Stimulated activated CD8-positive, alpha-beta memory T cell treated with anti-CD3 and anti-CD28 coated beads, Interleukin-4, amount 100 ng/mL, for 1 hour (primary cell): ENCODE measurements at places on chromosomes 4 and X.

- no peak for DNase-seq
These were observed 355.8 kb upstream of the BOD1L1 start for GRCh38 chr4:13983189-13983790.

DNA sequence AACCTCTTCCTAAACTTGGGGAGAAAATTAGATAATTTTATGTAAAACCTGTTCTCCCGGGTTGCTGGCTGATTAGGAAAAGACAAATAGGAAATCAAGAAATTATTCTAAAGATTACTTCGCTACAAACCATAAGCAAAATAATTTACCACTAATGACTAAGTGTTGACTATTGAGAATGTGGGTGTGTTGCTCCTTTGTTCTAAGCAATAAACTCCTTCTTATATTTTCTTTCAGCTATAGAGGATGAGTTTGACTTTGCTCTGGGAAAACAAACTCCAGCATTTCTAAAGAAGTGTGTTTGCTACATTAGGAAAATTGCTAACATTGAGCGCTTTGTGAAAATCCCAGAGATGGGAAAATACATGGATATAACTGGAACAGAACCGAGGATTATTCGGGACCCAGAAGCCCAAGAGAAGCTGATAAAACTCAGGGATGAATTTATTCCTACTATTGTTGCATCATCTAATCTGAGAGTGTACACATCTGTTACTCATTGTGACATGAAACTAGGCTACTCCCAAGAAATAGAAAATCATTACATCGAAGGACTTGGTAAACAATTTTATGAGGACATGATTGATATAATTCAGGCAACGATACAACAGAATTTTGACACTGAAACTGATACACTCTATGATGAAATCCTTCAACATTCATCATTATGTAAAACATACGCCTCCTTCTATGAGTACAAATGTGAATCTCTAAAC lies 194.2 kb downstream of the NWD2 start:
- DNase-seq = no peak

DNA sequence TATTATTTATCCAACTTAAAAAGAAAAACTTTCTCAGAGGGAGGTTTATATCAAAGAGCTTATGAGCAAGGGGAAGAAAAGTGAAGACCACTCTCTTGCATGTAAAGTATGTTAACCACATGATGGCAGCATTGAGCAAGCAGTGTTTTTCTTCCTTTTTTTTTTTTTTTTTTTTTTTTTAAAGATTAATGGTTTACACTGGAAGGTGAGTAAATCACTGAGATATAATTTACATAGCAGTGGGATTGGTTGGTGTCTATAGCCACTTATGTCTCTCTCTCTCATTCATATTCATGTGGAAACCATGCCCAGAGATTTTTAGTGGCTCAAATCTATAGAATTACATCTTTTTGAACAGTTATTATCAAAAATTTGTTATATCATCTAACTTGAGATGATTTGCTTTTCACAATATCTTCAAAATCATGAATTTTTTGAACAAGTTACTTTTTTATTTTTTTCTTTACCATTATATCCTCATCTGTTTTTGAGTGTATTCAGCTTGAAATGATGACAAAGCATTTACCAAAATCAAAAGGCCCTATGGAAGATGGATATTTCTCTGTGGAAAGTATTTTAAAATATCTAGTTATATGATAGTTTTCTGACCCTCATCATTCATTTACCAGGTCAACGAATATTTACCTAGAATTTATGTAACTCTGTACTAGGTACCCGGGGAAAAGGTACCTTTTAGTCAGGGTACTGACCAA lies 31.6 kb downstream of the MTHFD2L start:
- DNase-seq = no peak

DNA sequence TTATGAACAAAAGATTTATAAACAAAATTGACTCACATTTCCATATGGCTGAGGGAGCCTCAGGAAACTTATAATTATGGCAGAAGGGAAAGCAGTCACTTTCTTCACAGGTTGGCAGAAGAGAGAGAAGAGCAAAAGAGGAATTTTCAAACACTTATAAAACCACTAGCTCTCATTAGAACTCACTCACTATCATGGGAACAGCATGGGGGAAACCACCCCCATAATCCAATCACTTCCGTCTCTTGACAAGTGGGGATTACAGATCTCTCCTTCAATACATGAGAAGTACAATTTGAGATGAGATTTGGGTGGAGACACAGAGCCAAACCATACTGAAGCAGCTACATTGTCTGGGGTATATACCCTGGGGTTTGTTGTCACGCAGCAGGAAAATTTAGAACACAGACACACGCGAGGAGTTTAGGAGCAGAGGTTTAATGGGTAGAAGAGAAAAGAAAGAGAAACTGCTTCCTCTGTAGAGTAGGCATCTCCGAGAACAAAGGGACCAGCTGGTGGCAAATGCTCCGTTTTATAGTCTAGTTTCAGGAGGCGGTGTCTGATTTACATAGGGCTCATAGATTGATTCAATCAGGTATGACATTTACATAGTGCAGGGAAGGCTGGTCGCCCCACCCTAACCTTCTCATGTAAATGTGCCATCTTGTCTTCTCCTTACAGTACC lies 2277.7 kb upstream of the AGA start:
- DNase-seq = no peak

GRCh38 chrX:120742946-120743665 lies 113.3 kb upstream of the C1GALT1C1 start:
- DNase-seq = no peak

GRCh38 chrX:69503228-69503781 lies 821 bp upstream of the NALF2 start:
- no peak for DNase-seq

DNA sequence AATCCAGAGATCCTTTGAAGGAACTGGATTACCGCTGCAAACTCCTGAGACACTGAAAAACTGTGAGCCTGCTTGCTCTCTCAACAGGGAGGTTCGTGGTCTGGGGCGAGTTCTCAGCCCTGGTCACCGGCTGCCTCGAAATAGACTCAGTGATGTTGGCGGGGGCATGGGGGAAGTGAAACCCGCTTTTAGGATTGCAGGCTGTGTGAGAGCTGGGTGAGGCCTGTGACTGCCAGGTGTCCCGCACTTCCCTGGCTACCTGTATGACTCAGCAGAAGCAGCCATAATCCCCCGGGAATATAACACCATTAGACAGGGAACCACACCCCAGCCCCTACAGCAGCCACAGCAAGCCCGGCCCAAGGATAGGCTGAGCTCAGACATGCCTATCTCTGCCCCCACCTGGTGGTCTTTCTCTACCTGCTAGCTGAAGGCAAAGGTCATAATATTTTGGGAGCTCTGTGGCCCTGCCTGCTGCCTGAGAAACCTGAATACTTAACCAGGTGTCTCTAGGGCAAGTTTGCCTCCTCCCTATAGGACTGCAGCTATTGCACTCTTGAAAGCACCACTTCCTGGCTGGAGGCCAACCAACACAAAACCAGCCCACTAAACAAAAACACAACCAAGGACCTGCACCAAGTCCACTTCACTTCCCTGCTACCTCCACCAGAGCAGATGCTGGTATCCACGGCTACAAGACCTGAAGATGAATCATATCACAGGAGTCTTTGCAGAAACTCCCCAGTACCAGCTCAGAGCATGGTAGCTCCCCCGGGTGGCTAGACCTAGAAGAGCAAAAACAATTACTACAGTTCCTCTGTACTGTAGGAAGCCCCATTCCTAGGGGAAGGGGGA lies 202.0 kb downstream of the RRAGB start:
- DNase-seq = no peak

- no peak for DNase-seq
These were observed 237.9 kb upstream of the PSAPL1 start for GRCh38 chr4:7672601-7673000.

DNA sequence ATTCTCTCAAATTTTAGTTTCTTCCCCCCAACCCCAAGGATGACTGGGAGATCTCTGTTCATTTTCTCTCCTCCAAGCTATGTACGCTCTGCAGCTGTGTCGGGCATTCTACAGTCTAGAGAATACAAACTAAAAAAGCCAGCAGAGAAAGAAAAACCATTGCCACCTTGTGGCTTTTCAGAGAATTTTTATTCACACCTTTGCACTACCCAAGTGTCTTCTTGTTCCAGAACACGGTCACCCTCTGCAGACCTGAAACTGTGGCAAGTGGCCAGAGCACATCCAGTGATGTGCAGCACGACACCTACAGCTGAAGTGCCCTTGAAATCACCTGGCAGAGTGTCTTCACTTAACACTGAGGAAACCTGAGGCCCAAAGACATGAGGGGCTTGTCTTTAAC lies 68.6 kb downstream of the CHST7 start:
- DNase-seq = no peak

DNA sequence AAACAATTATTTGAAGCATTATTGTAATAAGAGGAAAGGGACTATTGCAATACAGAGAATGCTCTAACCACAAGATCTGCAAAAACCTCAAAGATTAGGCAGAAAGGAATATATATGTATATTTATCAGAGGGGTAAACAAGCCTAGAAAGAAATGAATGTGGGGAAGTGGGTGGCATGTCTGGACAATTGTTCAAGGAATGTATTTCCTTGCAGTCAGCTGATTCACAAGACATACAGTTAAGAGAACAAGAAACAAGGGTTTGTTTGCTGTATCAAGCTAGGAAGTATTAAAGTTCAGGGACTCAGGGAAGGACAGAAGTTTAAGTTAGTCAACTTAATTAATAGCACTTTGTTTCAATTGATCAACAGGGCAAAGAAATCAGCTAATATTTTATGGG lies 514.7 kb downstream of the CENPC start:
- no peak for DNase-seq

DNA sequence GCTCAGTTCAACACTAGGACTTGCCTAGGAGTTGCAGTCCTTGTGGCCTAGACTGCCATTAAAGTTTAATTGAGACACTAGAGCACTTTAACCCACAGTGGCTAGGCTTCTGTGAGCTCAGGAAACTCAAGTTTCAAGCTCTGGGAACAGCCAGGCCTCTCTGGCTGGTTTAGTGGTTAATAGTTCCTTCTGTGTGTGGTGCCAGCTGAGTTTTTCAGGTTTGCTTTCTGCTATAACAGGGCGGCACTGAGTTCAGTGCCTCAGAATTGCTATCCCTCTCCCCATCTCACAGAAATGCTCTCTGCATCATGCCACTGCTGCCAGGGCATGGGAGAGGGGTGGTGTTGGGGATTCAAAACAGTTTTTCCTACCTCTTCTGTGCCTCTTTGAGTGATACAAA lies 15.9 kb downstream of the MMAA start:
- DNase-seq = no peak

- DNase-seq = no peak
These were observed 13.9 kb downstream of the NIPAL1 start for GRCh38 chr4:48030470-48030869.

- no peak for DNase-seq
These were observed 462.6 kb downstream of the IL15 start for GRCh38 chr4:142098900-142099545.

DNA sequence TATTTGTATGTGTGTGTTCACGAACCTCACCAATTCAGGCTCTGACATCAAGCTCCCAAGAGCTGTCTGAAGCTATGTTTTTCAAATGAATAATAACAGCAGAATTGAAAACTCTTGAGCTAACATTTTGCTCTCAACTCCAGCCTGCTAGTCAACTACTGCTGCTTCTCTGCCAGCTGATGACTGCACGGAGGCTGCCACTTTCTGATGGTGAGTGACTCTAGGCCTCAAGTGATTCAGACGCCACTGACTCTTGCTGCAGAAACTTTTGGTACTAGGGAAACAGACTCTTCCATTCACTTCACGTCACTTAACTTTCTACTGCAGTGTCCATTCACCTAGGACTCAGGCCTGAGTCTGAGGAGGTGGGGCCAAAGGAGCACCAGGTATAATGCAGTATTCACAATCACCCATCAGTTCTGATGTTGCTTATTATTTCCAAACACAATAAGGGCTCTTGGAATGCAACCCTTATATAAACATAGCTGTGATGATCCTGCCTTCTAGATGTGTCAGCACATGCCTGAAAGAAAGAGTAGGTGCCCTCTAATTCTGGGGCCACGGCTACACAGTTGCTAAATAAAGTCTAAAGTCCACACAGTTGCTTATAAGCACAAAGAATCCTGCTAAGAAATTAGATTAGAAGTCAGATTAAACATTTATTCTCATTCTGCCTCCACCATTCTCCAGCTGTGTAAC lies 16.0 kb downstream of the PRDM8 start:
- DNase-seq = no peak

- no peak for DNase-seq
These were observed 16.3 kb downstream of the SPRY1 start for GRCh38 chr4:123412700-123413512.

- DNase-seq = no peak
These were observed 904.1 kb downstream of the NLGN4X start for GRCh38 chrX:5324546-5324945.

GRCh38 chr4:54675721-54676461 lies 18.1 kb downstream of the KIT start:
- no peak for DNase-seq

- DNase-seq = no peak
These were observed 185.5 kb upstream of the ANXA10 start for GRCh38 chr4:167906851-167907250.

DNA sequence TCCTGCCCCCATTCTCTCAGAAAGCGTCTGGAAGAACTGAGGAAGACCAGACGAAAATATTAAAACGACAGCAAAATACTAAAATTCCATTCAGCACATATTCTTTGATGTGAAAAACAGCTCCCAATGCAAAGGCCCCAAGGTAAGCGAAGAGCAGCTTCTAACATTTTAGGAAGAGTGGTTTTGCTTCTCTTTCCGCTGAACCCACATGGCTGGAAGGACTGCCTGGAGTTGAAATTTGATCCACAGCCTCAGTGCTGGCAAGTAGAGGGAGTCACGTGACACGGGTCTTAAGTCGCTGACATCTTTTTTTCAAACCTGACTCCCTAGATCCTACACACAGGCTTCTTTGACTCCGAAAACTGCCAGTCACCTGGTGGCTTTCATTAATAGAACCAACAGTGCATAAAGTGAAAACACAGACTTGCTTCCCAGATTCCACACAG lies at the start of gene FAM13A:
FAM13A (minus strand) TSS at position 233 of the 446 bp plus-strand sequence; CDS start at position 12, 221 bp downstream.
- no peak for DNase-seq

GRCh38 chr4:108783665-108784463 lies 21.0 kb upstream of the ETNPPL start:
- DNase-seq = no peak

DNA sequence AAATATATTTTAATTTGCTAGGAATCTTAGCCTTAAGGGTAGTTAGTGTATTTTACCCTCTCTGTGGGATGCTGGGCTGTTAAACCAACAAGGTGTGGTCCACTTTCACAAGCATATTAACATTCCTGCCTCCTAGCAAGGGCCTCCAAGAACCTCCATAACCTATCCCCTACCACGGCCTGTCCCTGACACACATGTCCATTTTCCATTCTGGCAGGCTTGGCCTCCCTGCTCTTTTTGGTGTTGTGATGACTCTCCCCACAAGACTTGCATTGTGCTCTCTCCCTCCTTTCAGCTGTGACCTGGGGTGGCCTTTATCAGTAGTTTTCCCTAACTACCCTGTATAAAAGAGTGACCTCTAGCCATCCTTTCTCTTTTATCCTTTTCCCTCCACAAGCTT lies 120.2 kb downstream of the KLHL8 start:
- no peak for DNase-seq

GRCh38 chr4:98574816-98575215 lies 83.6 kb downstream of the TSPAN5 start:
- DNase-seq = no peak

GRCh38 chr4:182644683-182645050 lies 272.5 kb downstream of the DCTD start:
- no peak for DNase-seq

GRCh38 chrX:34653811-34654210 lies 3.3 kb downstream of the TMEM47 start:
- no peak for DNase-seq
